HT1080 (cell line): ENCODE measurements at places on chromosomes 7 and 10. TPM values are rescaled to one million over a fixed set of nuclear protein-coding genes. Genes with fewer than 3 reads are reported as not detected.

The C10orf71 gene
- not detected in 2 replicates for total RNA-seq

The C10orf62 gene
- total RNA-seq, result not detected in 2 replicates

The RP9 gene
- 33.8 and 34.9 TPM in 2 replicates for total RNA-seq

The JAKMIP3 gene
- 0.03 TPM in 2 replicates for total RNA-seq

The IFIT2 gene
- total RNA-seq, result 0.53 and 0.92 TPM in 2 replicates

DNA sequence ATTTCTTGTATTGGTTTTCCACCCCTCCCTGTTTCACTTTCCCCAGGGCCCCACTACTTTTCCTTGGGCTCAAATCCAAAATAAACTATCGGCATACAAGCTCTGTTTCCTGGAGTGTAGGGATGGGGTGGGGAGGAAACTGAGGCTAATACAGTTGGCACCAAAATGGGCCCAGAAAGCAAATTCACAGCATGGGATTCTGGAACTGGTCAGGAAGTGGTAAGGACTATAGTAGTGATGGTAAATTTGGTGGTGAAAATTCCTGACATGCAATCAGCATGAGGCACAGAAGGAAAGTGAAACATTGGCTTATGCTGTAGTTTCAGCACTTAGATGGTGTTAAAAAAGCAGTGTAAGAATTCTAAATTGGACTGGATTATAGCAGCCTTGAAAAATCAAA, 8.7 kb upstream of the SAMD9L start:
- peak; percentile 92 for DNase-seq

GRCh38 chr7:128352636-128353035, 8.9 kb downstream of the PRRT4 start:
- DNase-seq, result no peak

GRCh38 chr10:93712593-93712992, 10.2 kb upstream of the FRA10AC1 start:
- no peak for DNase-seq

- no peak for DNase-seq
Measured at GRCh38 chr10:12602521-12602920, 253.2 kb downstream of the CAMK1D start.

DNA sequence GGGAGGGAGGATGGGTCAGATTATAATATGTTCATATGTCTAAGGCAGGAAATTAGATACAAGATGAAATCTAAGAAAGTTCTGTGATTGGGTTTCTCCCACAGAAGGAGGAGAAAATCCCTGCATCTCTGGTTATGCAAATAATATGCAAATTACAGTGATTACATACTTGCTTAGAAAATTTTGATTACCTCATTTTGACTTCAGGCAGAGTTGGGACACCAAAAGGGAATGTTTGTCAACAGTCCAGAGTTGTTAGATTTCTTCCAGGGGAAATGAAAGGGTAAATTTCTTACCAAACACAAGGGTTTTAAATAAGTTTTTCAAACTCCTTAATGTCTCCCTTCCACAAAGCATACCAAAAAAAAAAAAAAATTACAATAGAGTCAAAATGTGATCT, 101.4 kb upstream of the STEAP1B start:
- no peak for DNase-seq

DNA sequence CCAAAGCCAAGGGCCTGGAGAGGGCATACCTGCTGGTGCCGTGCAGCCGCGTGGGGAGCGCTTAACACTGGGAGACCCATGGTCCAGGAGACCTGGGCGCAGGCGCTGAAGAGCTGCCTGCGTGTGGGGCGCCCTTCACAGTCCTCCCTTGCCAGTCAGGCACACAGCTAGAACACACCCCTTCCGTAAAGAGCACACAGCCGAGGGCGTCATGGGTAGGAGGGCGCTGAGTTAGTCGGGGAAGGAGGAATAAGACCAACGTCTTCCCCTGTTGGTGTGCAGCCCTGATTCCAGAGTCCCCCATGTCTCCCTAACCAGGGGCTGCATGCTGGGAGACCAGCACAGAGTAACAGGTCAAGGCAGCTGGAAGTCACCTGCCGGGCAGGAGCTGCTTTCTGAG, 273.9 kb downstream of the USP6NL start:
- no peak for DNase-seq

DNA sequence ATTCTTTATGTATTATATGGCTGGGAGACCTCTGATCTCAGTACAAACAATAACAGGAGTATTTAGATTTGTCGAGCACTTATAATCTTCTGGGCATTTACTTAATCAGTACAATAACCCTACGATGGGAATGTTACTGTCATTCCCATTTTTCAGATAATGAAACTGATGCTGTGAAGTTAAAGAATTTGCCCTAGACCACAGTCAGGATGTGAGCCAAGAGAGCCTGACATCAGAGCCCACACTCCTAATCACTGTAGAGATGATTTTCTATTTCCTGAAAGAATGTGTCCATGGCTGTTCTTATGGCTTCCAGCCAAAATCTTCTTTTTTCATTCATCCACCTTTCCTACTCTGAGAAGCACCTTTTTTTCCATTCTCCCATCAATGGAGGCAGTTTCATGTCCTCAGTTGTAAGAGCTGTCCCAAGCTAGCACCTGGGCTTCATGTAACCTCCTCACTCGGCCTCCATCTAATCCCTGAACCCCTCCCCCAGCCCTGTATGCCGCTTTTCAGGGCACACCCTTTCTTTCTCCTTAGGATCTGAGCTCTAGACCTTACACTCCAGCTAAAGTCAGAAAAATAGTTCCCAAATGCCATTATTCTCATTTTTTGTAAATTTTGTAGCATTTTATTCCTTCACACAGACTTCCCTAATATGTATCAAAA, 12.2 kb upstream of the CAV1 start:
- peak; percentile 78 for DNase-seq

- DNase-seq, result peak; percentile 40
Measured at GRCh38 chr10:28678687-28679457, 1.6 kb downstream of the BAMBI start.

GRCh38 chr10:61478621-61479312, 25.6 kb upstream of the TMEM26 start:
- DNase-seq, result no peak

DNA sequence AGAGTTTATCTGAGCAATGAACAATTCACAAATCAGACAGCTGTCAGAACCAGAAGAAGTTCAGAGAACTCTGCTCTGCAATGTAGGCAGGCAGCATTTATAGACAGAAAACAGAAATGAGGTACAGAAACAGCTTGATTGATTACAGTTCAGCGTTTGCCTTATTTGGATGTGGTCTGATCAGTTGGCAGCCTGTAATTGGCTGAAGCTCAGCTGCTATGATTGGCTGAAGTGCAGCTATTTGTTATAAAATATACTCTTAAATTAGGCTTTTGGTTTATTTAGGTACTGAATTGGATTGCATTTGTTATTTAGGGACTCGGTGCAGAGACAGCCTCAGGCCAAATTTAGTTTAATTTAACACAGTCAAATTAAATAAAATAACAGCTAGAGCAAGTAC, 85.8 kb upstream of the JAZF1 start:
- DNase-seq, result no peak

- no peak for DNase-seq
Measured at GRCh38 chr10:27626890-27627289, 118.7 kb downstream of the MKX start.

- peak; percentile 50 for DNase-seq
Measured at GRCh38 chr10:15146366-15146765, 22.1 kb downstream of the NMT2 start.

- peak; percentile 3 for DNase-seq
Measured at GRCh38 chr10:44571701-44572100, 186.8 kb upstream of the CXCL12 start.

DNA sequence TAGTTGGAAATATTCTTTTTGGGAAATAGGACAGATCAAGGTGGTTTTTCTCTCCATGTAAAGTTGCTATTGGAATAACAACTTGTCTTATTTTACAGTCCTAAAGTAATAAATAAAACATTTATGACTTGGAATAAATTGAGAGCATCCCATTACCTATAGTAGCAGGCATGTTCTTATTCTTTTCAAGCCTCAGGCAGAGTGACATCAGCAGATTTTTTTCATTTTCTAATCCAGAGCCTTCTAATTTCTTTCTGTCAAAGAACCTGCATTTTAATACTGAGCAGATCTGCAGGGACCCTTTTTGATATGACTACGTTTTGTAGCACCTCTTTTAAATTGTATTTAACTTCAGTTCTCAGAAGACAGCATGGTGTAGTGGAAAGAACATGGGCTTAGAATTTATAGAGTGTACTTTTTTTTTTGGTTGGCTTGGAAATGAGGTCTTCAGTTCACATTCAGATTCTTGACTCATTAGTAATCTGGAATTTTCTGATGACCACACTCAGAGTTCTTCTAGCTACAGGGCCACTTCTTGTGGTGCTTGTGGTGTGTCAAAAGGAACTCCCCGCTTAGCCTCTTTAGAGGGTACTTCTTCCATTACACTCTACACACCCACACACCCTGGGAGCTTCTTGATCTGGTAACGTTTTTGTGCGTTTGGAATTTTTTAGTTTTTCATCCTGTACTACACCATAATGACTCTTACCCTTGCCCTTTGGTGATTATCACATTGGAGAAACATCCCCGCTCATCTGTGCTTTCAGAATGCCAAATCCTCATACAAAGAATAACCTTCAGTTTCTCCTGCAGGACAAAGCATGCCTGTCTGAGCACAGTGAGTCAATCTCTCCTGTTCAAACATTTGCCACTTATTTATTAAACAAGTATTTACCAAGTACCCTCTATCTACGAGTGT, 34.6 kb downstream of the AGK start:
- peak; percentile 95 for DNase-seq

- peak; percentile 82 for DNase-seq
Measured at GRCh38 chr7:137443616-137444015, 100.1 kb upstream of the PTN start.
